Heart right ventricle (tissue), 16 donors: ENCODE measurements at places on chromosomes 3 and 15.
A peak's percentile ranks its signal among the peaks of the same experiment; 100 is the strongest.

DNA sequence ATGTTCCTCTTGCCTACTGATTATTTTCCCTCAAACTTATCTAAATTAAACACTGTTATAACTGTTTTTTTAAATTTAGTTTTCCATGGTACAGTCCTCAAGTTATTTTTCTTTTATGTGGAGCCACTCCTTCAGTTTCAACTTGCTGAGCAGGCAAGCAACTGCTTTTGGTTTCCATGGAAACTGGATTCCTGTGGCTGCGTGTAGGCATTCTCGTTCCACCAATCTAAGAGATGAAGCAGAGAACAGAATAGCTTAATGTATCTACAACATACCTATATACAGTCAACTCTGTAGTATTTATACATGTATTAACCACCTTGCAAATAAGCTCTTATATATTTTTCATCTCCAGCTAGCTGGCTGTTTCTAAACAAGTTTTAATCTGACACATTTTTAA is 25.8 kb upstream of the ANXA2 start:
- DNase-seq: no peak
- peaks cover 61% of the 10 kb centered on the region for H3K36me3 ChIP-seq
- no peak overlapping the region for H3K27ac ChIP-seq
- H3K27me3 ChIP-seq: no peaks in the 10 kb centered on the region
- no peaks in the 10 kb centered on the region for H3K4me1 ChIP-seq
- H3K4me3 ChIP-seq: no peak overlapping the region

DNA sequence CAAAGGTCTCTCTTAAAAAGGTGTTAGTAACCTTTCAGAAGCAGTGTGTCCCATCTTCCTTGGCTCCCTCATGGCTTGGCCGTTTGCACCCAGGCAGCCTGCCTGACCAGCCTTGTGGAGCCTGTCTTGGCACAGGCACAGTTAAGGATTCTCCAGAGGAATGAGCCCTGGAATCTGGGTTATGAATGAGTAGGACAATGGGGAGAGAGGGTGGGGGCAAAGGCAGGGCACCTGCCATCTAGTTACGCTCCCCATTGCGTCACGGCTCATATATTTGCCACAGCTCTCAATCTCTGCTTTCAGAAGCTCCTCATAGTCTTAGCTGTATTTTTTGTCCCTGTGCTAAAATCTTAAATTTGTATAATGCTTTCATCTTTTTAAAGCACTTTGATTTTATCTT is 50.6 kb downstream of the WDR76 start:
- H3K27ac ChIP-seq: peak overlapping the region; percentile 93
- H3K36me3 ChIP-seq: no peaks in the 10 kb centered on the region
- peak; percentile 35 for DNase-seq
- peak overlapping the region; percentile 51 for H3K4me3 ChIP-seq

- no peaks in the 10 kb centered on the region for H3K36me3 ChIP-seq
- H3K4me1 ChIP-seq: peaks cover 4% of the 10 kb centered on the region
- peaks cover 4% of the 10 kb centered on the region for H3K27me3 ChIP-seq
- DNase-seq: no peak
- no peak overlapping the region for H3K27ac ChIP-seq
Measured at GRCh38 chr15:34993412-34993811, 5.3 kb upstream of the ZNF770 start.

- peak overlapping the region; percentile 98 for H3K27ac ChIP-seq
- no peaks in the 10 kb centered on the region for H3K36me3 ChIP-seq
- H3K4me3 ChIP-seq: no peak overlapping the region
- H3K27me3 ChIP-seq: no peaks in the 10 kb centered on the region
- DNase-seq: no peak
- H3K4me1 ChIP-seq: peaks cover 46% of the 10 kb centered on the region
Measured at GRCh38 chr3:124246949-124247348, 255.0 kb upstream of the ROPN1 start.

DNA sequence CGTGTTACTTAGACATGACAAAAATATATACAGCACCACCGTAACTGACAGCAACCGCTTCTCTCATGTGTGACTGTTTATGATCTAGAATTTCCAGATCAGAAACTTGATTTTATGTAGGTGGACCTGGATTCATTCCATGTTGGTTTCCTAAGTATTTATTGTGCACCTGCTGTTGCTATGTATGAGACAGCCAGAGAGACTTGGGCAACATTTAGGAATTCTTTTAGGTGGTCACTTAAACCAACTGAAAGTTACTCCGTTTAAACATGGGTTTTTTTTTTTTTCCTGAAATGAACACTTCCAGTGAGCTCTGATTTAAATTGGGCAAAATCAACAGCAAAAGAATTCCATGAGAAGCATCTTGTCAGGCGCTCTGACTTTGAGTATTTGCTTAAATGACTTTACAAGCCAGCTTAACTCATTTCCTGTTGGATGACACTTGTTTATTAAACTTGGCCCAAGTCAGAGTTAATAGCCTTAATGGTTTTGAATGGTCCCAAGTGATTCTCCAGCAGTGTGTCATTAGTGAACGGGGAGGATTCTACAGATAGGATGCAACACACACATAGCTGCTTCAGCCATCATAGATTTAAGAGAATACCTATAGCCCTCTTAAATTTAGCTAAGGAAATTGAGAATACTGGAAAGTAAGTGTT is 31.8 kb downstream of the MITF start:
- H3K27ac ChIP-seq: no peak overlapping the region
- no peak overlapping the region for H3K4me3 ChIP-seq
- H3K36me3 ChIP-seq: no peaks in the 10 kb centered on the region
- H3K27me3 ChIP-seq: no peaks in the 10 kb centered on the region
- no peak for DNase-seq

GRCh38 chr3:148330542-148330941 is 367.2 kb upstream of the AGTR1 start:
- no peaks in the 10 kb centered on the region for H3K4me1 ChIP-seq
- H3K4me3 ChIP-seq: no peak overlapping the region
- H3K27ac ChIP-seq: no peak overlapping the region
- H3K36me3 ChIP-seq: no peaks in the 10 kb centered on the region

GRCh38 chr3:131898346-131898745 is 136.5 kb downstream of the CPNE4 start:
- no peaks in the 10 kb centered on the region for H3K36me3 ChIP-seq
- no peak overlapping the region for H3K27ac ChIP-seq
- DNase-seq: no peak
- no peaks in the 10 kb centered on the region for H3K4me1 ChIP-seq

DNA sequence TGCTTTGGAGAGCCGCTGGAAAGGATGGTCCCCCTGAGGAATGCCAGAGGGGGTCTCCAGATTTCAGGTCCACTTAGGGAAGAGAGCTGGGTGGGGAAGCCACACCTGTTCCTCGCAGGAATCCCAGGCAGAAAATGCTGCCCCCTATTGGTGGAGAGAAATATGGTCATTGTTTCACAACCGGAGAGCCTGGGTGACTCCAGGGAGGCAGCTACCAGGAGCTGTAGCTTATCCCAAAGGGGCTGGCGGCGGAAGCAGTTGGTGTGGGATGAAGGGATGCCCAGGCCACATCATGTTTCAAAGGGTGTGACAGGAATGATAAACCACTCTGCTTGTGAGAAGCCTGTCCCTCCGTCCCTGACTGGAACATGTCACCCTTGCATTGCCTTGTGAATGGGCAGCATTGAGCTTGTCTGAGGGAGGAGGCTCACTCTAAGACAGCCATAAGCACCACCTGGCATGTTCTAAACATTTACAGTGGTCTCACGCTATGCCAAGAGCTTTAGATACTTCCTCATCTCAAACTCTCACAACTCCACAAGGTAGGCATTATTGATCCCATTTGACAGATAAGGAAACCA is 34.5 kb downstream of the POMGNT2 start:
- H3K36me3 ChIP-seq: no peaks in the 10 kb centered on the region
- no peak for DNase-seq
- no peak overlapping the region for H3K4me3 ChIP-seq
- H3K27me3 ChIP-seq: no peaks in the 10 kb centered on the region
- H3K27ac ChIP-seq: no peak overlapping the region

- peaks cover 4% of the 10 kb centered on the region for H3K4me1 ChIP-seq
- H3K4me3 ChIP-seq: no peak overlapping the region
- H3K27ac ChIP-seq: no peak overlapping the region
- no peaks in the 10 kb centered on the region for H3K27me3 ChIP-seq
- no peak for DNase-seq
- H3K36me3 ChIP-seq: no peaks in the 10 kb centered on the region
Measured at GRCh38 chr3:108301695-108302404, 5.5 kb downstream of the HHLA2 start.

- peaks cover 44% of the 10 kb centered on the region for H3K4me1 ChIP-seq
- H3K36me3 ChIP-seq: peaks cover 16% of the 10 kb centered on the region
- no peaks in the 10 kb centered on the region for H3K27me3 ChIP-seq
- no peak for DNase-seq
Measured at GRCh38 chr15:56934269-56934668, 15.8 kb downstream of the TCF12 start.
